ENCODE measurements at places on chromosomes 16 and 17.
A peak's percentile ranks its signal among the peaks of the same experiment; 100 is the strongest.

GRCh38 chr17:19753051-19753509 is 5.0 kb upstream of the ALDH3A1 start:
- no peak for DNase-seq

DNA sequence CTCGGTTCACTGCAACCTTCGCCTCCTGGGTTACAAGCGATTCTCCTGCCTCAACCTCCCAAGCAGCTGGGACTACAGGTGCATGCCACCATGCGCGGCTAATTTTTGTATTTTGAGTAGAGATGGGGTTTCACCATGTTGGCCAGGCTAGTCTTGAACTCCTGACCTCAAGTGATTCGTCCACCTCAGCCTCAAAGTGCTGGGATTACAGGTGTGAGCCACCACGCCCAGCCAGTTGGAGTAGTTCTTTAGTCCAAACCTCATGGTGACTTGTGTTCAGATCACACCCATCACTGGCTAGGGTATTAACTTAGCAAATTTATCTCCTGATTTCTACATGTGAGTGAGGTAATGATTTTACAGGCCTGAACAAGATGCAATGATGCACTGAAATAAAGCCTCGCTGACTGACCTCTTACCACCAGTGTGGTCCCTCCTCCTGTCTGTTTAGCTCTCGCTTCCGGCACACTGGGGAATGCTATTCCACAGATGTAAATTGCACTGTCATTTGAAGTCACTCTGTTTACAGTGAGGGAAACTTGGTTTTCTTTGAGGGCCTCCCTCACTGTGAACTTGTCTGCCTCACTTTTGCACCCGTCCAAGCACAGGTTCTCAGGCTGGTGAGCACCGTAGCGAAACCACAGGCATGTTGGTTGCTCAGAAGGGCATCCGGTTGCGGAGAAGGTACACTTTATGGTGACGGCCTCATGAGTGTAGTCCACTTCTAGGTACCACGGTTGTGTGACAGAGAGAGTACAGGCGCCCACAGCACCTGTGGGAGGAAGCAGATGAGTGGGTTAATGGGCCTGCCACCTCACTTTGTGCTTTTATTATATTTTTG is 5.5 kb downstream of the IGSF6 start:
- peak; percentile 47 for DNase-seq

GRCh38 chr17:57090560-57091185 is 5.6 kb downstream of the AKAP1 start:
- no peak for DNase-seq

- no peak for DNase-seq
Observed at GRCh38 chr16:55656691-55657092, 904 bp downstream of the SLC6A2 start.

DNA sequence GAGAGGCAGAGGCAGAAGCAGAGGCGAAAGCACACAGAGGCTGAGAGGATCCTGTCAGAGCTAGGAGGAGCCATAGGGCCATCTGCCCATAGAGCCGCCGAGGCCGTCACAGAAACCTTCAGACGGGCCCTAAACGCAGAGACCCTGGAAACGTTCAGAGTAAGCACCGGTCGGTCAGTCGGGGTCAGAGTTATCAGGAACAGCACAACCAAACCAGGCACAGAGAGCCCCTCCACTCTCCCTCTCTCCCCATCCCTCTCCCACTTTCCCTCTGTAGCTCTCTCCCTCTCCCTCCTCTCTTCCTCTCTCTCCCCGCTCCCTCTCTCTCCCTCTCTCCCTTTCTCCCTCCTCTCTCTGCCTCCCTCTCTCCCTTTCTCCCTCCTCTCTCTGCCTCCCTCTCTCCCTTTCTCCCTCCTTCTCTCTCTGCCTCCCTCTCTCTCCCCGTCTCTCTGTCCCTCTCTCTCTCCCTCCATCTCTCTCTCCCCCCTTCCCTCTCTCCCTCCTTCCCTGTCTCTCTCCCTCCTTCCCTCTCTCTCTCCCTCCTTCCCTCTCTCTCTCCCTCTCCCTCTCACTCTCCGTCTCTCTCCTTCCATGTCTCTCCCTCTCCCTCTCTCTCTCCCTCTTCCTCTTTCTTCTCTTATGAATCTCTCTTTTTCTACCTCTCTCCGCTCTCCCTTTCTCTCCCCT is 138.9 kb downstream of the C16orf95 start:
- DNase-seq, result no peak

DNA sequence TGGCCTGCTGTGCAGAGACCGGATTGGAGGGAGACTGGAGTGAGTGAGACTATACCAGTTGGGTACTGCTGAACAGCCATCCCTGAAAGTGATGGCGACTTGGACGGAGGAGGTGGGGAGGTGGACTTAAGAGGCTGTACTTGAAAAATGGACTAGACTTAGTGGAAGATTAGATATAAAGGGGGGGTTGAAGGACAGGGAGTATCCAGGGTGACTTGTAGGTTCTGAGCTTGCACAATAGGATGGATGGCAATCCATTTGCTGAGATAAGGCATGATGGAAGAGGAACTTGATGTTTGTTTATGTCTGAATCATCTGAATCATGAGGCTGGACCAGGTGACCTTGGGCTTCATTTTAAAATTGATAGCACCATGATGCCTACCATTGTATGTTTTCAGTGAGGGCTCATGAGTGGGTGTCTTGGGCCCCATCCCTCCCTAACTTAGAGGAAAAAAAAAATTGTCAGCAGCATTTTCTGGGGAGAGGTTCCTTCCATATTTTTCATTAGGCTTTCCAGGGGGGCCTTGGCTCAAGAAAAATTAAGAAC is 41.2 kb downstream of the PRKCA start:
- no peak for DNase-seq

GRCh38 chr16:23640615-23640930 is 537 bp downstream of the PALB2 start:
- no peak for DNase-seq

DNA sequence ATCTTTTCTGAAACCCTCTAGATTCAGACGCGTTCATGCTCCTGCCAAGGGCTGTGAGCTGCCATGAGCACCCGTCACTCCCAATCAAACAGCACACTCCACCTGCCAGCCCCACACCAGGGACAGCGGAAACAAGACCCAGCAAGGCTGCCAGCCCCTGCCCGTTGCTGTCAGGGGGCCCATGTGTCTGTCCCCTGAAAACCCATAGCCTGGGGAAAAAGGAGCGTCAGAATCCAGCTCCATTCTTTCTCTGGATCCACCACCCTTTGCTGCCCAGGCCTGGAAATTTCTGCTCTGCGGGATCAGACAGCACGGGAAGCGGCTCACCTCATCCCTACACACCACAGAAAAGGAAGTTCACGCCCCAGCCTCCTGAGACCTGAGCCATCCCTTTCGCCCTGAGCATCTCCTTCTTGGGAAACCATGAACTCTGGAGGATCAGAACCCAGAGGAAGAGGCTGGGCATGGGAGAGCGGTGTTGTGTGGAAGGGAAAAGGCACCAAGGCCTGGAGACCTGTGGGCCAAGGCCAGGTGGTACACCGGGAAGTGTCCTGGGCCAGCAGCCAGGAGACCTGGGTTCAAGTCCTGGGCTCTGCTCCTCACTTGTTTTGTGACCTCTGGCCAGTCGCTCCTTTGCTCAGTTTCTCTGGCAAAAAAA is 51.5 kb upstream of the RCVRN start:
- DNase-seq, result no peak

GRCh38 chr16:47728205-47728604 is 267.1 kb downstream of the PHKB start:
- no peak for DNase-seq

- no peak for DNase-seq
Observed at GRCh38 chr17:52297230-52298010, 138.9 kb upstream of the CA10 start.

DNA sequence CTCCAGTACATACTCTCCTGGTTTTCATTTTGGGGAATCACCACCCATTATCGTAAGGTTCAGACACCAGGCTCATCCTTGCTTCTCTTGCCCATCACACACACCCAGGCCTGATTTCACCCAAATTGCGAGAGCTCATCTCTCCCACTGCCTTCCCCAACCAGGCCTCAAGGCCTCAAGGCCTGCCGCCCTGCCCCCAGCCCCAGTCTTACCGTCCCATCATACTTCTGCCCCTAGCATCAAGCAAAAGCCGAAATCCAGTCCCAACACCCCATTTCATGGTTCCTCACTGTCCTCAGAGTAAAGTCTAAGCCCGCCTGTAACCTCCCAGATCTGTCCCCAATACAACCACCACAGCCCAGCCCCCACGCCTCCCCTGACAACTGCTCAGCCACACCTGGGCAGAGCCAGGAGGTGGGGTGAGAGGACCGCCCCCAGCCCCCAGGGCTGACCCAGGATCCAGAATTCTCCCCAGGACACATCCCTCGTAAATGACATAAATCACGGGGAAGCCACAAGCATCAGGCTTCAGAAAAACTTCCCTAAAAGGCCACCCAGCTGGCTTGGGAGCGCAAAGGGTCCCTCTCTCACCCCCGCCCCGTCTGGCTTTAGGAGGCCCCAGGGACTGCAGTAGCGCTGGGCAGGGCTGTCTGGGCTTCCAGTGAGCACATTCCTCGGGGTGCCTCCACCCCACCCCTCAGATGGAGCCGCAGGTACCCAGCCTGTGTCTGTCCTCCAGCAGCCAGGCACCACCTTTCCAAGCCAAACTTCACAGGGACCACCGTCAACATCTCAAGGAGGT is 9.6 kb upstream of the P2RX1 start:
- DNase-seq, result no peak

DNA sequence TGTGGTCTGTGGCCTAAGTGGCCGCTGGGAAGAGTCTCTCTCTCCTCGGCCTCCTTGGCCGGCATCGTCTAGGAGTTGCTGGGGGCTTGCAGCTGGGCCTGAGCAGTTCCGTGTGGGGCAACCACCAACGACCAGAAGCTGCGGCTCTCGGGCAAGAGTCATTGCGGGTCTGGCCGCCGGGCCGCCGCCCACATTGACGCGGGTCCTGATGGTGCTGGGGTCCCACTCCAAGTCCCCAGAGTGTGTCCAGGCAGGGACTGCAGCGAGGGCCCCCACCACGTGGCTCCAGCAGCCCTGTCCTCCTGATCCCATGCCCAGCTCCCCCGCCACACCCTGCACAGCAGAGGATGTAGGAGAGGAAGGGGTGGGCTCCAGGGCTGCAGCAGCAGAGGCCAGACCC is 30.9 kb downstream of the UNKL start:
- DNase-seq, result no peak

DNA sequence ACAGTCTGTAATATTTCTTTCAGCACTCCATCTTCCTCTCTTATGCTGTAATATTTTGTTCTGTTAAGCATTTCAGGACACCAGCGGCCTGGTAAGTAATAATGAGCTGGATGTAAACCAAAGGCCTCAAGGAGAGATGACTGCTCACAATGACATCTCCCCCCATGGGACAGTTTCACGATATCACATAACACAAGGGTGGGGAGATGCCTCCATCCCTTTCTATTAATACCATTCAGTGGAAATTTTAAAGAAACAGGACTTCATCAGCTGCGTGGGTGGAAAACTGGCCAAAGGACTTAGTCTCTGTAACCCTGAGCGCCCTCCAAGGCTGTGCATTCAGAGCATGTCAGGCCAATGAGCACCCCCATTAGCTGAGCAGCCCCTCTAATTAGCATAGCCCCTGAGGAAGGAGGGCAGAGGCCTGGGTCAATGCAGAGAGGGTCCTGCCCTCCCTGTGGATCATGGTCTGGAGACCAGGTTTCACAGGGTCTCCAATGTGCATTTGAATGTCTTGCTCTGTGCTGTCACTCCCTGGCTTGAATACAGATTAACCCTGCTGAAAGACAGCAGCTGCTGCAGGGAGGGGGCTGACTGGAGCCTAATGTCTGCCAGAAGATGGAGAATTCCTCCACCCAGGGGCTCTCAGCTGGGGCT is 156.4 kb downstream of the HS3ST2 start:
- no peak for DNase-seq

DNA sequence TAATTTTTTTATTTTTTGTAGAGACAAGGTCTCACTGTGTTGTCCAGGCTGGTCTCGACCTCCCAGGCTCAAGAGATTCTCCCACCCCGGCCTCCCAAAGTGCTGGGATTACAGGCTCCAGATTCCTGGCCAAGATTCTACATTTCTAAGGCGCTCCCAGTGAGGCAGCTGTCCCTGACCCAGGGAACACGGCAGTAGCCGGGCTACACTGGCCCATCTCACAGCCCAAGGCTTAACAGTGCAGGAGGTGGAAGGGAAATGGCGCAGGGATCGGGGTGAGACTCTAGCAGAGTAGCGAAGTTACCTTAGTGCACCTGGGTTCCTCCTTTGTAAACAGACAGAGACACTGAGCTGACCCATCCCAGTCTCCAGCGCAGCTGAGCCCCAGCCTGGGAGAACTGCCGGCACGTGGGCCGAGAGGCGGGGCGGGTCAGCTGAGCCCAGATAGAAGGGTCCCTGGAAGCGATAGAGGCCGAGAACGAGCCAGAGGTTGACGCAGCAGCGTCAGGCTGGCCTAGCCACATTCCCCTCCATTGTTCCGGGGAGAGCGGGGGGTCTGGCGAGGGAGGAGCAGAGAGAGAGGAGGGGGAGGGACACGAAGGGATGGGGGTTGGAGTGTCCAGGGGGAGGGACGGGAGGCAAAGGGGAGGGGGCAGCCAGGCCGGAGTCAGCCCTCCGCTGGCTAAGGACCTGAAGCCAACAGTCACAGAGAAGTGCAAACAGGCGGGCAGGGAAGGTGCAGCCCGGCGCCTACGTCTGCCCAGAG is 2.5 kb downstream of the CARHSP1 start:
- DNase-seq, result no peak

DNA sequence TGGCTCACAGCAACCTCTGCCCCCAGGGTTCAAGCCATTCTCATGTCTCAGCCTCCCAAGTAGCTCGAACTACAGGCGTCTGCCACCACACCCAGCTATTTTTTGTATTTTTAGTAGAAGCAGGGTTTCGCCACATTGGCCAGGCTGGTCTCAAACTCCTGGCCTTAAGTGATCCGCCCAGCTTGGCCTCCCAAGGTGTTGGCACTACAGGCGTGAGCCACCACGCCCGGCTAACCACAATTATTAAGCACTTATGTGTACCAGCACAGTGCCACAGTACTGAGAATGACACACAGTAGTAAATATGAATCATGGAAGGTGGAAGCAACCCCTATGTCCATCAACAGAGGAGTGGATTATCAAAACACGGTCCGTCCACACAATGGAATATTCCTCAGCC is 49.8 kb downstream of the COTL1 start:
- no peak for DNase-seq

GRCh38 chr17:38713456-38714075 is 8.5 kb downstream of the MLLT6 start:
- no peak for DNase-seq

DNA sequence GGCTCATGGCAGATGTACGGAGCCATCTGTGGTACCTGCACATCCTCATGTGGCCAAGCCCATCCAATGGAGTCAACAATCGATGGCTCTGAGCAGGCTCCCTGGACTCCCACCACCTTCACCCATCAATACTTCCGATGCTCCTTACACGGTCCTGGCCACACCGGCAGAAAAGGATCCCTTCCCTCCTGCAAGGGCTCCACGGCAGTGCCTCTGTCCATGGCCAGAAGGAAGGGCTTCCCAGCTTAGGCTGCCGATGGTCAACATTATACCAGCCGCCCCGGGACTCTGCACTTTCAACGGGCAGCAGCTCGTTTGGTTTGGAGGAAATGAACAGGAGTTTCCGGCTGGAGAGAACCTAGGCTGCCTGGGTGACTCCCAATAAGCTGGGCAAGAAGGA is 13.2 kb downstream of the SLX4 start:
- no peak for DNase-seq

- DNase-seq, result no peak
Observed at GRCh38 chr17:38532451-38532850, 73.3 kb downstream of the SRCIN1 start.

- no peak for DNase-seq
Observed at GRCh38 chr16:57304169-57305061, 19.9 kb upstream of the PLLP start.
